Aortic smooth muscle cell (primary cell): ENCODE measurements at places on chromosomes 2 and 18. TPM values are rescaled to one million over a fixed set of nuclear protein-coding genes. Genes with fewer than 3 reads are reported as not detected.

Gene AKAIN1
- total RNA-seq: not detected in 2 replicates

Gene SIX3
- total RNA-seq: not detected in 2 replicates

Gene UGT1A6
- total RNA-seq: not detected in 2 replicates

Gene REV1
- 24.4 and 31.3 TPM in 2 replicates for total RNA-seq

Gene SERPINB3
- not detected in 2 replicates for total RNA-seq

Gene SFT2D3
- 4.4 TPM in 2 replicates for total RNA-seq

Gene RFX8
- total RNA-seq: 15.5 and 20.3 TPM in 2 replicates

Gene IL18RAP
- not detected in 2 replicates for total RNA-seq

Gene C1QL2
- not detected in 2 replicates for total RNA-seq

Gene TSPYL6
- not detected in 2 replicates for total RNA-seq

Gene RAX
- not detected in 2 replicates for total RNA-seq

Gene NEU4
- not detected in 2 replicates for total RNA-seq

Gene BIRC6
- 178 and 182 TPM in 2 replicates for total RNA-seq

Gene TAF1B
- 23.5 and 24.7 TPM in 2 replicates for total RNA-seq

Gene TWIST2
- 17.8 and 28.1 TPM in 2 replicates for total RNA-seq
